NCI-H460 (cell line): ENCODE measurements at places on chromosomes 2 and 18. TPM values are rescaled to one million over a fixed set of nuclear protein-coding genes. Genes with fewer than 3 reads are reported as not detected.

DNA sequence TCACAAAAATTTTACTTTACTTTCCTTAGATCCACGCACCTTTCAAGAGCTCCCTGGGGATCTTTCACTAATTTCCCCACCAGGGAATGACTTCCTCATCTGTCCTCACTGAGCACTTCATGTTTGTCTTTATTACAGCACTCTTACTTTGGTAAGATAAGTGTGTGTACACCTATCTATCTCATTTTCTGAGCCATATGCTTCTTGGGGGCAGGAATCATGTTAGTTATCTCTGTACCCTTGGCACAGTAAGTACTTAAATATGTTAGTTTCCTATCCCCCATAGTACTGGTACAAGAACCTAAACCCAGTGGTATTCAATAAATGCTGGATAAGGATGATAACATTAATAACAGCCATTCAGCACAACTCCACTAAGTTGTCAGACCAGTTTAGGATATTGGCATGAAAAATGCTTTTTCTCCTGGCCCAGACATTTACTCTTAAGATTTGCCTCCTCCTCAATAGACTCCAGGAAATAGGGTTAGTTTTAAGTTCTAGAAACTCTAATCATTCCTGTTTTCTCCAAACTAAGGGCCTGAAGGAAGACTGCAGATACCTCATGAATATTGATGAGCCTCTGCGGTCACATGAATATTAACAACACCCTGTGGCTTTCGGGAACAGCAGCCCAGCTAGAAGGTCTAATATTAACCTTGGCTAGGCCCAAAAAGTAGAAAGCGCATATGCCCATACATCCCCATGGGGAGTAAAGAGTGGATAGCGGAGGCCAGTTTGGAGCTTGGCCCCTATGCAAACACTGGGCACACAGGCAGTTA, 38.2 kb downstream of the NHEJ1 start:
- DNase-seq, result no peak

DNA sequence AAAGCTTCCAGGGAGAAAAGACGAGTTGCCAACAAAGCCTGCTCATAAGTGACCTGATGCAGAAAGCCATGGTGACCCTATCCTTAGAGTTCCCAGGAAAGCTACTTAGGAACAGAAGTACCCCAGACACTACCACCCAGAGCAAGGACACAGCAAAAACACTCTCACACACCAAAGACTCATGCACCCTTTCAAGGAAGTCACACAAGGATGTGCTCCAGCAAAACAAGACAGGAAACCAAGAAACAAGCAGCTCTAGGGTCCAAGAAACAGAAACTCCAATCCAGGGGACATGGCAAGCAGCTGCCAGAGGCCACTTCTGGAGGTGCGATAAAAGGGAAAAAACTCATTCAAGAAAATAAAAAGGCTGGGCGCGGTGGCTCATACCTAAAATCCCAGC, 5.7 kb downstream of the KIF1A start:
- no peak for DNase-seq

The DNER gene
- 107 and 111 TPM in 2 replicates for total RNA-seq

- DNase-seq, result no peak
Observed at GRCh38 chr2:105746177-105747080, 1.7 kb downstream of the NCK2 start.

GRCh38 chr2:203025592-203025991, 10.9 kb downstream of the NBEAL1 start:
- no peak for DNase-seq

DNA sequence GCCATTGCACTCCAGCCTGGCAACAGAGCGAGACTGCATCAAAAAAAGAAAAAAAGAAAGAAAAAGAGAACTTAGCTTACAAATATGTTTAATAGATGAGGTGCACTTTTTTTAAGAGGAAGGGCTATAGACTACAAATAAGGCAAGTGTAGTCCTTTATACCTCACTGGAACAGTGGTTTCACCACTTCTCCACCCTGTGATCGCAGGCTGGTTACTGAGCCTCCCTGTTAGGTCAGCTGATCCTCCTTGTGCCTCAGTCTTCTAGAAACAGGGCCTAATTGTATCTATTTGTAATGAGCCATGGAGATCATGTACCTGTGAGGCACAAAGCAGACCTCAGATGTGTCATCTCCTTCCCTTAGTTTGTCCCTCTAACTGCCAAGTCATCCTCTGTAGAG, 4.5 kb downstream of the CXCR2 start:
- DNase-seq, result no peak

DNA sequence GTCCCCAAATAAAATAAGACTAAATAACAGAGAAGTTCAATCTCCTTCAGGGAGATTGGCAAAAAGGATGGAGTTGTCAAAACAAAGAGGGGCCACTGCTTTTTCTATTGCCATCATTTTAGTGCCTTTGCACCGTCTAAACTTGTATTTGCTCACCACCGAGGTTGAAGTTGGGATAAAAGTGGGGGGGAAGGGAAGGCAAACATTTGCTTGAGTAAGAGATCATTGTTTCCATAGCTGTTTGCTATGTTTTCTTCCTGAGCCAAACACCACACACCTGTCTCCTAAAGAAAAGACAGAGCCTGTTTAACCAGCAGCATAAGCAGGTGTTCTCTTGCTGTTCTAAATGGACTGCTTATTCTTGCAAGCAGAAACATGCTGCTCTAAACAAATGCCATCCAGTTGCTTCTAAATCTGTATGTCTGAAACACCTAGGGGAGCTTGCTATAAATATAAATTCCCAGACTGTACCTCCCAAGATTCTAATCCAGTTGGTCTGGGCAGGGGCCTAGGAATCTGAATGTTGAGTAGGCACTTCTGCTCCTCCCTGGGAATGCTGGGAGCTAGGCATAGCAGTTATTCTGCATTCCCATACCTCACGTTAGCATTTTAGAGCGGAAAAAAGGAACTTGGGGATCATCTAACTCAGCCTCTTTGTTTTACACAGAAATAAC, 179.4 kb upstream of the ARL4C start:
- DNase-seq, result no peak

- DNase-seq, result peak; percentile 21
Observed at GRCh38 chr2:200747668-200748618, 63.8 kb upstream of the BZW1 start.

The ZNF521 gene
- not detected in 2 replicates for total RNA-seq

DNA sequence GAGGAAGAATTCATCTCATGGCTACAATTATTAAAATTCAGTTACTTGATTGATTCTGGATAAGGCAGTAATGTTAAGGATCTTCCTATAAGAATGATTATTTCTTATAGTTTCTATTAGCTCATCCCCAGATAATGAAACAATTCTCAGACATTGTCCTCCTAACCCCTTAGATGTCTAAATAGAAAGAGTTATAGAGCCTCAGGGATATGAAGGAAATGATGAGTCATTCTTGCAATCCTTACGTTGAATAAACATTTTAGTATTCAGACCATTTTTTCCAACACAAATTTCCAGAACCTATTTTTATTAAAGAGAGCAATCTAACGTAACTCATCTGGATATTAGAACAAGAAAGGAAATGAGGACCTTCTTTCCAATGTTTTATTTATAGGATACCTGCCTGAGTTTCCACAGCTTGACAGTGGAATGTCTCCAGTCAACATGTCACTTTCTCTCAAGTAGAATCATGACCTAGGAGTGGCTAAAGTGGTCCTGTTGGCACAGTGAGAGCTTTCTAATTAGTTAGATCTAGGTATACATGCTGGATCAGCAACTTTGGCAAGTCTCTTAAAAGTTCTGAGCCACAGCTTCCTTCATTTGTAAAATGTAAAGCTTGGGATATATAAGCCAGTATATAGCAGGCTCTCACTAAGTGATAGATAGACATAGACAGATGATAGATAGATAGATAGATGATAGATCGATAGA, 88.0 kb upstream of the RAB27B start:
- DNase-seq, result no peak

The VIL1 gene
- 0.02 TPM in 1 of 2 replicates, not detected in the other for total RNA-seq

The TMEM247 gene
- not detected in 2 replicates for total RNA-seq

DNA sequence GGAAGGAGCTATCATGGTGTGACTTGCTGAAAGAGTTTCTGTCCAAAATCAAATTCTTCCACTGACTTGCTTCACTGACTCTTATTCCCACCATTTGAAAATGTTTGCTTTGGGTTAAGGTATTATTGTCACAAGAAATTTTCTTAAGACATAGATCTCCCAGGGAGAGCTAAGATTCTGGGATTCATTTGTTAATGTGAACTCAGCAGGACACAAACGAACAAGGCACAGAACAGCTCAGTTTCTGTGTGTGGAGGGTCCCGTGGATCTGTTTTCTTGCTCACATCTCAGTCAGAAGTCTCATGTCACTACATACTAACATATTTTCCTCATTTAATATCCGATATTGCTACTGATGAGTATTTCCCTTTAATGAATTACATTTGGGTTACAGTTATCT, 8.2 kb upstream of the HNRNPA3 start:
- DNase-seq, result no peak

The COA5 gene
- total RNA-seq, result 47.7 and 49.3 TPM in 2 replicates

The DHRS9 gene
- total RNA-seq, result not detected in 2 replicates

DNA sequence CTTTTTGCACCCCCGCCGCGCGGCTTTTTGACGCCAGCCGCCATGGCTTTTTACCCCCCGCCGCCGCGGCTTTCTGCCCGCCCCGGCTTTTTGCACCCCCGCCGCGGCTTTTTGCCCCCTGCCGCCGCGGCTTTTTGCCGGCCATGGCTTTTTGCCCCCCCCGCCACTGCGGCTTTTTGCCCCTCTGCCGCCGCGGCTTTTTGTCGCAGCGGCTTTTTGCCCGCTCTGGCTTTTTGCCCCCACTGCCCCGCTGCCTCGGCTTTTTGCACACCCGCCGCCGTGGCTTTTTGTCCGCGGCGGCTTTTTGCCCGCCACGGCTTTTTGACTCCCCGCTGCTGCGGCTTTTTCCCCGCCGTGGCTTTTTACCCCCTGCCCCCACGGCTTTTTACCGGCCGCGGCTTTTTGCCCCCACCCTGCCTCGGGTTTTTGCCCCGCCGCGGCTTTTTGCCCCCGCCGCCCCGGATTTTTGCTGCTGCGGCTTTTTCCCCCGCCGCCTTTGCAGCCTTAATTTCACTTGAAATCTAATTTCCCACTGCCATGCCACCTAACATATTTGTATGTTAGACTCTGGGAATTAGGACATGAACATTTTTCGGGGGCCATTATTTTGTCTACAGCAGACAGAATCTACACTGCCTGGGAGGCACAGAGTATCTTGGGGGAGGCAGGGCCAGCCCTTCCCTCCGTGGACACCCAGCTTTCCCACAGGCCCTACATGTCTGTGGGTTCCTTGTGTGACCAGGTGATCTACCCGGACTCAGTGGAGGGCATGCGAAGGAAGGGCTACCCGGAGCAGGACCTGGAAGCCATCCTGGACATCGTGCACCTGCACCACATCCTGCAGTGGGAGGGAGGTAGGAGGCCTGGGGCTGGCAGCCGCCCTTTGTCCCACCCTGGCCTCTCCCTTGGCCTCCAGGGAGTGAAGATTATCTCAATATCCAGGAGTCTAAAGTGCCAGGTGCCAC, 3031.0 kb upstream of the TEKT4 start:
- no peak for DNase-seq

DNA sequence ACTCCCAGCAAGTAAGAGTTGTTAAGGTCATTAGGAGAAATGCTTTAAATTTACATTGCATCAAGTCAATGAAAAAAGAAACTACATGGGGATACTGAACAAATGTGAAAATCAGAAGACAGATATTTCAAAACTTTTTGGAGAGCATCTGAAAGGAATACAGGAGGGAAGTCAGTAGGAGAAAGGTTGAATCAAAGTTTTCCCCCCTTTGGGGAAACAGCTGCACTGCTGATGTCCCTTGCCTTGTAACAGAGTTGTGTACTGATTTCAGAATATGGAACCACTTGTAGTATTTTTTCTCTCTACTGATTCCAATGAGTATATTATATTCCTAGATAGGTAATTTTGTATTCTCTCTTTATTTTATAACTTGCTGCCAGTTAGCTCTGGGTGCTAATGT, 592.5 kb upstream of the ZEB2 start:
- no peak for DNase-seq

GRCh38 chr2:120344214-120344975, 1.5 kb upstream of the INHBB start:
- DNase-seq, result no peak

DNA sequence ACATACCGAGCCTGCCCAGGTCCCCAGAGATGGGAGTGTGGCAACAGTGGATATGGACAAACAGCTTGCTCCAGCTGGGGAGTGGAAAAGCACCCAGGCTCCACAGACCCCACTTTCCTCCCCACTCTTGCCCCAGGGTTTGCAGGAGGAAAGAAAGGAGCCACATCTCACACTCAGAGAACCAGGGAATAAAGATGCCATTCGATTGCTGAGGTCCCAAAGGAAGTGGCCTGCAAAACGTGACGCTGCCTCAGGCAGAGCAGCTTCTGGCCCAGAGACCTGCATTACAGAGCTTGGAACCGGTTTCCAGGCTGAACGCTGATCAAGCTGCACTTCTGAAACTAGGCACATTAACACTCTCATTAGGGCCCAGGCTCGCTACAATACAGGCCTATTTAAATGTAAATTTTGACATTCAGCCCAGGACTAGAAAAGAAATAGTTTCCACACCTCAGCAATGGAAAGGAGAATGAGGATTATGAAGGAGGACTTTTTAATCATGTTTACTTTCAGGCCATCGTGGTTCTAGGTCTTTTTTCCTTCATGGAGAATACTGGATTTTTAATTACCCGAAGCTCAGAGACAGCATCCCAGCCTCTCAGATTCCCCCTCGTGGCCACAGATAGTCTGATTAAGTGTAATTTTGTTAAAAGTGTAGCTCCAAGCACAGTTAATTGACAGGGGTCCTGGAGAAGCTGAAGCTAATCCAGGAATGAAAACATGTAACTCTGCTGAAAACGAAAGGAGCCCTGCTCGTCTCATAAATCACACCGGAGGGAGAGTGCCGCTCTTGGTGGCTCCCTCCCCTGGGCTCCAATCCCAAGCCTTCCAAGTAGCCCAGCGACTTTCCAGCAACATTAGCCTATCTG, 221.3 kb upstream of the RAB6C start:
- DNase-seq, result no peak

DNA sequence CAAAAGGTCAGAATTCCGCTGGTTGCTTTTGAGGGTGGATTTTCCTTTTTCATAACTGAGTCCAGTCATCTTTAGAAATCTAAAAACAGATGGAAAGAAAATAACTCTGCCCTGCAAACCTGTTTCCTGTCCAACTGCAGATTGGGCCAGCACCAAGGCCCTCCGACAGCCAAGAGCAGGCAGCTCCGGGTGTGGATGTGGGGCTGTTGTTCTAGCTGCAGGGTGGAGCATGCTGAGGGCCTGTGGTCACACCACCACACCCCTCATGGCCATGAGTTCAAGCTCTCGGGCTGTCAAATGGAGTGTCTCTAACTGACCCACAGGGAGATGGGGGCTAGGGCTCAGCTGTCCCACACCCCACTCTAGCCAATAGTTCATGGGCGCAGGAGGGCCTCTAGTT, 69.3 kb upstream of the BZW1 start:
- no peak for DNase-seq

DNA sequence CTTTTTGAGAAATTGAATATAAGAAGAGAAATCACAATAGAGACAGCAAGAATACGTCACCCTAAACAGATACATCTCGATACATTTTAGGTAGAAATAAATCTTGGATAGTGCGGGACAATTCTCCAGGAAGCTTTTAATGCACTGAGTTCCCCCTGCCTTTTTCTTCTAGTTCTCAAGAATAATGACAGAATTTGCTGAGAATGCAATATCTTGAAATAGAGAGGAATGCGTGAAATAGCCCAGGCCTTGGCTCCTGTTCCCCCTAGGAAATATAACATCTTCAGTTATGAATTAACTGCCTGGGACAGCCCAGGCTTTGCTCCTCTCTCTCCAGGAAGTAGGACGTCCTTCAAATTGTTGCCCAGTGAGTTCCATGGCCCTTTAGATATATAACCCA, 7.6 kb upstream of the NRXN1 start:
- DNase-seq, result no peak
